WTC11 (cell line): ENCODE measurements at places on chromosomes 16 and 17.

GRCh38 chr17:77323413-77324171, 182.8 kb downstream of the SEC14L1 start:
- peak; percentile 10 for DNase-seq

DNA sequence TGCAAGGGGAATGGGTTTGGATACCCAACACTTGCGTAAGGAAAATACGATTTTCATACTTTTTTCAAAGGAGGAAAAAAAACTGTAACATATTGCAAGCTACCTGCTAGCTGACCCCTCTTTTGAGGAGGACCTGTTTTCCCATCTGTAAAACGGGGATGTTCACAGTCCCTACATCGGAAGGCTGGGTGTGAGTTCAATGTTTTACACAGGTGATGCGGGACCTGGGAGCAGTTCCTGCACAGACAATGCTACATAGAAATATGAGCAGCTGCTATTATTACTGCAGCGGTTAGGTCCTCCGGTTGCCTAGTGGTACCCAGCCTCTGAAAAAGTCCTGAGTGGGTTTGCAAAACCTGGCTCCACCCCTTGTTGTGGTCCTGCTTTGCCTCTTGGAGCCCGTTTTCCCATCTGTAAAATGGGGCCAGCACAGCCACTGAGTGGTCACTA, 3.5 kb downstream of the SOCS1 start:
- no peak for DNase-seq

DNA sequence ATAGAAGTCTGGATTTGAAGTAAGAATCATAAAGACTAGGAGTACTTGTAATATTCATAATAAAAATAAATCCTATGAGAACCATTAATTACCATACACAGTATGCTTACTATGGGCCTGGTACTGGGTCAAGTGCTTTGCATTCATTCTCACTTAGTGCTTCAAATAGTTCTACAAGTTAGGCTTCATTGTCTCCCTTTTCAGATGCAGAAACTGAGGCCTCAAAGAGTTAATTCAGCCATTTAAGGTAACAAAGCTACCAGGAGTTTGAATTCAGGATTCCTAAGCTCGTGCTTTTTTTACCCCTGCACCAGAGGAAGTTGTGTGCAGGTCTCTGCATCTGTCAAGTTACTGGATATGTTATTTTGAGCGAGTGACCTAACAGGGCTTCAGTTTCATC, 1098.4 kb upstream of the EEF2KMT start:
- DNase-seq = no peak

DNA sequence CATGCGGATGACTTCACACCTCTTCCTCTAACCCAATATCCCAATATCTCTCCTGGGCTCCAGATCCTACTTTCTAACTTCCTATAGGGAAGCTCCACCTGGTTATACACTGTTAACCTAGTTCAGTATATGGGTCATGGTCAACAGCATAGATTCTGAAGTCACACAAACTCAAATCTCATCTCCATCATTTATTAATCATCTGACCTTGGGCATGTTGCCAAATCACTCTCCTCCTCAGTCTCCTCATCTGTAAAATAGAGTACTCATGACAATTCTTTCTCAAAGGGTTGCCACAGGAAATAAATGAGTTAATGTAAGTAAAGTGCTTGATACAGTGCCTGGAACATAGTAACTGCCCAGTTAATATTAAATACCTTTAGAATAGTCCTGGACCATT, 593 bp upstream of the CD300E start:
- no peak for DNase-seq

DNA sequence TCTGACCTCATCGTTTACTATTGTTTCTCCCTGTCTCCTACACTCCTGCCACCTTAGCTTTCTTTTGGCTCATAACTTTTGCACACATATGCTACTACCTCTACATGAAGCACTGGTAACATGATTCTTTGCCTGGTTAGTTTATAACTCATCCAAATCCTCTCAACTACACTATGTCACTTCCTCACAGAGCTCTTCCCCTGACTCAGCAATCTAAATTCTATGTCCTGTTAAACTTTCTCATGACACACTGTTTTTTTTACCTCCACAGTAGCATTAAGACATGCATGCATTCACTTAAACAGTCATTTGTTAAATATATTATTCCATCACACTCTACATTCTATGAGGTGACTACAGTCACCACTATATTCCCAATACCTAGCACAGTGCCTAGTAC, 19.7 kb downstream of the APPBP2 start:
- no peak for DNase-seq

- DNase-seq = no peak
Measured at GRCh38 chr16:1037394-1038257, 34.9 kb upstream of the SSTR5 start.

DNA sequence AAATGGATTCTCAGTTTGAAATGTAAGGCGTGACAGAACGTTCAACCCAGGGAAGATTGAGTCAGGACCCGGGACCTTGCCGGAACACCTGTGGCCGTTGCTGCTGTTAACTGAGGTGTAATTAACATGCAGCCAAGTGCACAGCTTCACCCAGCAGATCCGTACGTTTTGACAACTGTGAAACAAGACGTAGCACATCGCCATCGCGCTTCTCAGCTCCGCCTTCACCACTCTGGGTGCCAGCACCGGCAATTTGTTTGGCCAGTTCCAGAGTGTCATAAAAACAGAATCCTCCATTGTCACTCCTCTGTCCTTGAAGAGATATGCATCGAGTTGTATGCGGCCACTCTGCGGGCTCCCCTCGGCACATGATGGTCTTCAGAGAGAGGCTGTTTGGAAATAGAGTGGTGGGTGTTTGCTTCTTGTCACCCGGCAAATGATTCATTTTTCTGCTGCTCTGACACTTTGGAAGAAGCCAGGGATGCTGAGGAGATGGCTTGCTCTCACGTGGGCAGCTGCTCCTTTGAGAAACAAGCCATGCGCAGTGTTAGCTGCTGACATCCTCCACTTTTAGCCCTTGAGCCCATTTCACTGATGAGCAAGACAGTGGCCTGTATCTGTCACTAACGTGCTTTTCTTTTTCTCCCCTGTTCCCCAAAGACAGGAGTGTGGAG, 22.6 kb downstream of the NAA60 start:
- DNase-seq = no peak

- DNase-seq = no peak
Measured at GRCh38 chr17:49287481-49287880, 56.9 kb upstream of the PHOSPHO1 start.

DNA sequence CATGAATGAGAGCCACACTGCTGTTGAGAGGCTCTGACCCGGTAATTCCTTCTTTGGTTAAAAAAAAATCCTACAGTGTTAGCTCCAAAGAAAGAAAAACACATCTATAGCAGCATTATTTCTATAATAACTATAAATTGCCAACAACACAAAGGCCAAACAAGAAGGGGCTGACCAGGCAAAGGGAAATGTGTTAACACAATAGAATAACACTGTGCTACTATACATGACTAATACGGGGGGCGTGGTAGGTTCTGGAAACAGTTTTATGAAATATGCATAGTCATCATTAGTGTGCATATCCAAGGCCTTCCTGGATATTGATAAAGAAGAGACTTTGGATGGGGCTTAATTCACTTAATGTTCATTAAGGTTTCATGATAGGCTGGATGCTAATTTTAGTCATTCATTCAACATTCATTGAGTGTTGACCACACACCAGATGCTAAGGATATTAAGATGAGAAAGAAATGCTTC, 50.0 kb upstream of the CCL1 start:
- no peak for DNase-seq

DNA sequence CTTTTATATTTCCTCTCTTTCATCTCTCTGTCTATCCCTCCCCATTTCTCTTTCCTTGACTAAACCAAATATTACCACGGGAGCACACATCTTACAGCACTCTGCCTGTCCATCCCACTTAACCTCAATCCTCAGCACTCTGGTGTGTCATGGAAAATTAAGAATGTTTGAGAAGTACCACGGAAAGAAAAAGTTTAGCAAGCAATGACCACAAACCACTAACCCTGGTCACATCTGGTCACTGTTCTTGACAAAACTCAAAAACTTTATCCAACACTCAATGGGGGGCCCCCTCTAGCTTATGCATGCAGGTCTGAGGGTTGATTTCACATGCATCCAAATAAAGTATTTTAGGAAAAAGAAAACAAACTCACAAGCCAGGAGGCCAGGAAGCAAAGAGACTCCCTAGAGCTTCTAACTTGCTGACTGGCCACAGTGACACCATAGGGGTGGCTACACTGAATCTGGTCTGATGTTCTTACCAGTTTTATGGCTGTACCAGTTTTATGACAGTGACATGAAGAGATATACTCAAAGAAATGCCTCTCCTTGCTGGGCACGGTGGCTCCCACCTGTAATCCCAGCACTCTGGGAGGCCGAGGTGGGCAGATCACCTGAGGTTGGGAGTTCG, 229.2 kb downstream of the STX8 start:
- no peak for DNase-seq

DNA sequence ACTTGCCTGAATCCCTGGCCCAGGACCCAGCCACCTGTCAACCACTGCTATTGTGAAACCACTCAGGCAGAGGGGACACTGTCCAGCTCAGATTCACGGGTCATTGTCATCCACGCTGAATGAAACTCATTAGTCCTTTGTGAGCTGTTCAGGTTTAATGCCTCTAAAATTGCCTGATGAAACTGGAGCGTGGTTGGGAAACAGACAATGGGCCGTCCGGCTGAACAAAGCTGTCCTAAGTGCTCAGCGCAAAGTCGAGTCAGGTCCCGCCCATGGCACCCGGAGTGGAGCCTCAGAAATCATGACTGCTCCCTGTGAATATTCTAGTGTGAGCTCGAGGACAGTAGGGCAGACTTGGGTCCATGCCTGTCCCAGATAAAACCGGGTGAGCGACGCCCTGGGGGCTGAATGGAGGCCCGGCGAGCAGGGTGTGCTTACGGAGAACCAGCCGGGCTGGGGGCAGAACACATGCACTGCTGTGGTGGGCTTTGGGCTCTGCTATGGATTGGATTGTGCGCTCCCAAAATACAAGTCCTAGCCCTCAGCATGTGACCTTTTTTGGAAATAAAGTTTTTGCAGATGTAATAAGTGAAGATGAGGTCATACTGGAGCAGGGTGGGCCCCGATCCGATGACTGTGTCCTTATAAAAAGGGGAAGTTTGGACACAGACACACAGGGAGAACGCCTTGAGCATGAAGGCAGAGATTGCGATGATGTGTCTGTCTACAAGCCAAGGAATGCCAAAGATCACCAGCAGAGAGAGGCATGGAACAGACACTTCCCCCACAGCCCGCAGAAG, 12.9 kb upstream of the CMIP start:
- DNase-seq = no peak

DNA sequence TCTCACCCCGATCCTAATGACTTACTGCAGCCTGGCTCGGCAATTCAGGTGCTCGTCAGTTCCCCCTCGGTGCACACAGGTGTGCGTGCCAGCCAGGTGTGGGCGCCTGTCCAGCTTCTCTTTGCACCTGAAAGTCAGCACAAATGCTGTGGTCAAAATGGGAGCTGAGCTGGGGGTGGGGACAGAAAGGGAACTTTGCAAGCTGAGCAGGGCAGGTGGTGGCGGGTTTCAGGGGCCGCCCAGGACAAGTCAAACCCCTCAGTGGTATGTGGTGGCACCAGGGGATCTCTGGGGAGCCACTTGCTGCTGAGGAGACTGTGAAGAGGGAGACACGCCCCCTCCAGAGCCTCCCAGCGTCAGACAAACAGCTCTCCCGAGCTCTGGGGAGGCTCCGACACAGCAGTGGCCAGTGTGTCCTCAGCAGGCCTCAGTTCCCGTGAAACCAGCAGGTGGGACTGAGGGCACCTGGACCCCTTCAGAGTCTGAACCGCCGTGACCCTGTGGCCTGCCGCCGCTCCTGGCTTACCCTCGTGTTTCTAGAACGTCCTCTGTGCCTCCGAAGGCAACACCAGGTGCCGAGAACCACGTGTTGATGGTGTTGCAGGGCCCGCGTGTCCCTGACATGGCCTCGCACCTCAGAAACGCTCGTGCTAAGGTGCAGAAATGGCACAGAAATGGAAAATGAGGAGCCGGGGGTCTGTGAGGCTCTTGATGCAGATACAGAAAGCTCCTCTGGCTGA, 233.5 kb upstream of the TNRC6C start:
- DNase-seq = no peak

- DNase-seq = no peak
Measured at GRCh38 chr17:69497161-69497560, 82.7 kb downstream of the MAP2K6 start.

- peak; percentile 88 for DNase-seq
Measured at GRCh38 chr17:64773836-64774761, 112.0 kb upstream of the SMURF2 start.

GRCh38 chr16:7651803-7652570, 319.3 kb downstream of the RBFOX1 start:
- no peak for DNase-seq

- DNase-seq = no peak
Measured at GRCh38 chr17:51006601-51007000, 114.1 kb downstream of the SPAG9 start.

GRCh38 chr16:81321039-81321438, 6.3 kb downstream of the GAN start:
- DNase-seq = no peak

DNA sequence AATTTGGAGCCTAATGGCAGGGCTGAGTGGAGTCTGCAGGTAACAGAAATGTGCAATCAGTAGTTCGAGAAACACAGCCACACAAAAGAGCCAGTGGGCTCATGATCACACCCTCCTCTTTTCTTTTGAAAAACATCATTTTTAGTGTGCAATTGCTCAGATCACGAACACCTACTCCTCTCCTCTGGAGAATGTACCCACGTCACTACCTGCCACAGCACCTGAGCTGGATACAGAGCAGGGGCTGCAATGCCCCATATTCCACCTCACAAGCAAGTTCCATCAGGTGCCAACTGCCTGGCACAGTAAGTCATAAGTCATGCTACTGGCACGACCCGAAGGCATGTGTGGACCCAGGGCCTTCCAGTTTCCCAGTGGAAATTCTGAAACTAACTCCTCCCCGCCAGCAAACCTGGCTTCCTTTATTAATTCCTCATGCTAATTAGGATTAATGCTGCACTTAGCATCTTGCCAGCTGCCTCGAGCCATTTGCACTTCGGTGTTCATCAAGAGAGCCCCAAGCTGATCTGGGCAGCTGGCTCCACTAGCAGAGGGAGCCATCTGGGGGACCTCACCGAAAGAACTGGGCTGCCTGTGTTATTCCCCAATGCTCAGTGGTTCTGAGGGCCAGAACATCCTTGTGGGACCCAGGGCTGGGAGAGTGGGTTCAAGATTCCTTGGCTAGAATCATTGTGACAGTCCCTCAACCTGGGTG, 2.4 kb downstream of the CACNG4 start:
- no peak for DNase-seq

DNA sequence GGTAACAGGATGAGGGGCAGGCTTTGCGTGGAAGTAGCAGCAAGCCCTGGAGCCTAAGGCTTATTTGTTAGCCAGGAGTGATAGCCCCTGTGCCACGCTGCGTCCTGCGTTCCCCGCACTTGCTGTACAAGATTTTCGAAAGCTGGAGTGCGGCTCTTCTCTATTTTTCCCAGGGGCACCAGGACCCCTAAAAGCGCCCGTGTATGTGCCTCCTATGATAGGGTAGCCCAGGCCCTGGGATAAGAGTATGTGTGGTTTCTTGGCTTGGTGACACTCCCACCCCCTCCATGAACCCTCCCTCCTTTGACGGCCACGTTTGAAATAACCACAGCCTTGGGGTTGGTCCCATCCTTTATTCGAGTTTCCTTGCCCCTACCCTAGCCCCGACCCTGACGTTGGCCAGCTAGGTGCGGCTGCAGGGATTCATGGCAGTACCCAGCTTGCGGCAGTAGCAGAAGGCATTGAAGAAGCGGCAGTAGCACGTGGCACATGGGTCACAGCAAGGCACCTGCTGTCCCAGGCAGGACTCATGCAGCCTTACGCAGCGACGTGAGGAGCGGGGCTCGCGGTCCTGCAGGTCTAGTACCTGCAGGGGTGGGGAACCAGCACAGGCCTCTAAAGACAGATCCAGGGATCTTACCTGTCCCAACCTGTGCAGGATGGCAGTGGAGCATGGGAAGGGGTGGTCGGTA, 968 bp downstream of the AGRP start:
- DNase-seq = no peak
